Fibroblast of lung (primary cell): ENCODE measurements at places on chromosomes 7 and 10.

DNA sequence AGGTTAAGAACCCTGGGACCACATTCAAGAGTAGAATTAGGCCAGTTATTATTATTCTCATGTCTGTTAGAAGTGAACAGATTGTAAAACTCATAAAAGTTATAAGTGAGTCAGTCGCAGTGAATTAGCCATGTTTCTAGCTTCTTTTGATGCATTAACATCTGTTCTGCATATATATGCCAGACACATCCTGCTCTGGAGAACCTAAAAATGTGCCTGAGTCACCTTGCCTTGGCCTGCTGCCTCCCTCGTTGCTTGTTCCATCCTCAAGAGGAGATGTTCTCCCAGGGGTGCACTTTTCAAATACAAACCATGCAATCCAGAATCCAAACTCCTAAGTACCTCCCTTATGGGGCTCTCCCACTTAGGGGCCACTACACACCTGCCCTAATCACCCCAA lies 14.8 kb downstream of the TSPAN12 start:
- no peaks in the 10 kb centered on the region for H3K27me3 ChIP-seq
- no peaks in the 10 kb centered on the region for H3K36me3 ChIP-seq
- no peak overlapping the region for H3K4me3 ChIP-seq
- H3K27ac ChIP-seq, result no peak overlapping the region

DNA sequence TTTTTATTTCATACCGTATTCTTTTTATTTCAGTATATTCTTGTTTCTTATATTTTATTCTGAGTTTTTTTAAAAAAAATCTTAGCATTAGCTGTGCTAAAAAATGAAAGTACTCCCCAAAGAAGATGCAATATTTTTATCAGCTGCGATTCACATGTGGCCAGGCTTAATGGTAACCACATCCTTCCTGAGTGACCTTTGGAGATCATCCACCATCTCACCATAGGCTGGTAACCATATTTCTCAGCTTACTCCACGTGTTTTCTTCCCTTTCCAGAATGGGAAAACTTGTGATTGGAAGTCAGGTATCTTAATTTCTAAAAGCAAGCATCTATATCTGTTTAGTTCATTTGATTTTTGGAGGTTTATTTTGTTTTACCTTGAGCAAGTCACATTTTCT lies 18.8 kb upstream of the LIPM start:
- no peaks in the 10 kb centered on the region for H3K36me3 ChIP-seq
- no peaks in the 10 kb centered on the region for H3K27me3 ChIP-seq
- H3K4me1 ChIP-seq, result no peaks in the 10 kb centered on the region
- H3K4me3 ChIP-seq, result no peak overlapping the region

GRCh38 chr10:26706936-26707335 lies 9.4 kb downstream of the PDSS1 start:
- no peaks in the 10 kb centered on the region for H3K27me3 ChIP-seq
- no peaks in the 10 kb centered on the region for H3K4me1 ChIP-seq
- no peak overlapping the region for H3K27ac ChIP-seq
- DNase-seq, result no peak

- H3K27ac ChIP-seq, result no peak overlapping the region
- H3K27me3 ChIP-seq, result no peaks in the 10 kb centered on the region
- no peaks in the 10 kb centered on the region for H3K36me3 ChIP-seq
- DNase-seq, result peak; percentile 56
- no peak overlapping the region for H3K4me3 ChIP-seq
- no peaks in the 10 kb centered on the region for H3K4me1 ChIP-seq
Observed at GRCh38 chr10:32349968-32350738, 3.2 kb upstream of the EPC1 start.

DNA sequence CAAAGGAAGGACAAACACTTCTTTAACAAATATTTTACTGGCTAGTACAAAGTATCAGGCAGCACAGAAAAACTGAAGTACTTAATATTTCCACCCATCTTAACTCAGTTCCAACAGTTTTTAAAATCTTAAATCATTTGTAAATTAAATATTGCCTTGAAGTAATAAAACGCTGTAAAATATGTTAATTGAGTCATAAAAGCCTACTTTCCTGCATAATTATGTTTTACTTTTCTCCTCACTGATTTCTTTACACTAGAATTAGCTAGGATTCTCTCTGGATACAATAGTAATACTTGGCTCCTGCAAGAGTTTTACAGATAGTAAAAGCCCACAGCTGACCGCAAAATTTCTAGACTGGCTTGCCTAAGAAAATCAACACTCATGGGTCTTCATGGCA lies 74.9 kb downstream of the SFMBT2 start:
- H3K27ac ChIP-seq, result no peak overlapping the region
- no peaks in the 10 kb centered on the region for H3K27me3 ChIP-seq
- no peaks in the 10 kb centered on the region for H3K4me1 ChIP-seq
- DNase-seq, result no peak

DNA sequence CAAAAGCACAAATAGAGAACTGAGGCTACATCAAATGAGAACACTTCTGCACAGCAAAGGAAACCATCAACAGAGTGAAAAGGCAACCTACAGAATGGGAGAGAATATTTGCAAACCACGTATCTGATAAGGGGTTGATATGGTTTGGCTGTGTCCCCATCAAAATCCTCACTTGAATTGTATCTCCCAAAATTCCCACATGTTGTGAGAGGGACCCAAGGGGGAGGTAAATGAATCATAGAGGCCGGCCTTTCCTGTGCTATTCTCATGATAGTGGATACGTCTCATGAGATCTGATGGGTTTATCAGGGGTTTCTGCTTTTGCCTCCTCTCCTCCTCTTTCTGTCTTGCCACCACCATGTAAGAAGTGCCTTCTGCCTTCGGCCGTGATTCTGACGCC lies 120.6 kb upstream of the FRMD4A start:
- DNase-seq, result no peak
- H3K36me3 ChIP-seq, result no peaks in the 10 kb centered on the region
- H3K4me1 ChIP-seq, result no peaks in the 10 kb centered on the region
- no peaks in the 10 kb centered on the region for H3K27me3 ChIP-seq
- H3K27ac ChIP-seq, result no peak overlapping the region
- no peak overlapping the region for H3K4me3 ChIP-seq

- H3K4me3 ChIP-seq, result no peak overlapping the region
- peak; percentile 23 for DNase-seq
- no peak overlapping the region for H3K27ac ChIP-seq
- no peaks in the 10 kb centered on the region for H3K36me3 ChIP-seq
- H3K4me1 ChIP-seq, result no peaks in the 10 kb centered on the region
Observed at GRCh38 chr7:118158766-118159165, 25.2 kb upstream of the LSM8 start.

DNA sequence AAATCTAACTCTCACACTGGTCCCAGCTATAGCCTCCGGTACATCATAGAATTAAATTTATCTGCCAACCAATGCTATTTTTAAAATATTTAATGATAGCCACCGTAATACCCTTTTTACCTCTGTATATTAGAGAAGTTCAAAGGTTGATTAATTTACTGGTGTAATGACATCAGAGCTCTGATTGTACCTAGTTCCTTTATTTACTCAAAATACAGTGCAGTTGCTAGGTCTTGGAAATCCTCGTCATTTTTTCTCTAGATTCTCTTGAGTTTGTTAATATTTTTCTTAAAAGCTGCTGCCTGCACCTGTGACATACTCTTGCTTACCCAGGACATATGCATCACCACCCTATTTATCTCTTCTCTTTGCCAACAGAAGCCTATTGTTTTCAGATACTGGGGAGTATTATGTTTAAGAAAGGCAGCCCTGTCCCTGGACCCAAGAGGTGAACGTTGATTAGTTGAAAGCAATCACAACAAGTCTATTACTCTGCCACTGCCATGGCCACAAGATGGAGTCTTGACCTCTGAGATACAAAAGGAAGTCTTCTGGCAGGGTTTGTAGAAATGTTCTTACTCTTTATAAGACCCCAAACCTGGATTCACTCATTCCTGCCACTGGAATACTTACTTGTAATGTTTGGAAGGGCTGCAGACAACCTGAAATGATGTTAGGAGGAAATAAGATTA lies 25.6 kb upstream of the TMEM26 start:
- H3K36me3 ChIP-seq, result no peaks in the 10 kb centered on the region
- no peak overlapping the region for H3K27ac ChIP-seq
- H3K27me3 ChIP-seq, result no peaks in the 10 kb centered on the region
- no peak overlapping the region for H3K4me3 ChIP-seq

DNA sequence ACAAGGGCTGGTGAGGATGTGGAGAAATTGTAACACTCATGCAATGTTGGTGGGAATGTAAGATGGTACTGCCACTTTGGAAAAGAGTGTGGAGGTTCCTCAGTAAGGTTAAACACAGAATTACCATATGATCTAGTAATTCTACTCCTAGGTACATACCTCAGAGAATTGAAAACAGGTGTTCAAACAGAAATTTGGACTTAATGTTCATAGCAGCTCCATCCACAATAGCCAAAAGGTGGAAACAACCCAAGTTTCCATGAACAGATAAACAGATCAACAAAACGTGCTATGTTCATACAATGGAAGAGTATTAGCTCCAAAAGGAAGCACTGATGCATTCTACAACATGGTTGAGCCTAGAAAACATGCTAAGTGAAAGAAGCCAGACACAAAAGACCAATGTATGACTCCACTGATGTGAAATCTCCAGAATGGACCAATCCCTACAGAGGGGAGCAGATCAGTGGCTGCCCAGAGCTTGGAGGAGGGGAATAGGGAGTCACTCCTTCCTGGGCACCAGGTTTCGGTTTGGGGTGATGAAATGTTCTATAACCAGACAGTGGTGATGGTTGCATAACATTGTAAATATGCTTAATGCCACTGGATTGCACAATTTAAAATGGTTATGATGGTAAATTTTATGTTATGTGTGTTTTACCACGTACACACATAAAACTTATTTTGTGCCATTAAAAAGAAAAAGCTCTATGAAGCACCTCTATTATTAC lies 5.7 kb upstream of the WDR86 start:
- no peaks in the 10 kb centered on the region for H3K4me1 ChIP-seq
- H3K27ac ChIP-seq, result no peak overlapping the region
- no peak overlapping the region for H3K4me3 ChIP-seq
- H3K36me3 ChIP-seq, result no peaks in the 10 kb centered on the region

DNA sequence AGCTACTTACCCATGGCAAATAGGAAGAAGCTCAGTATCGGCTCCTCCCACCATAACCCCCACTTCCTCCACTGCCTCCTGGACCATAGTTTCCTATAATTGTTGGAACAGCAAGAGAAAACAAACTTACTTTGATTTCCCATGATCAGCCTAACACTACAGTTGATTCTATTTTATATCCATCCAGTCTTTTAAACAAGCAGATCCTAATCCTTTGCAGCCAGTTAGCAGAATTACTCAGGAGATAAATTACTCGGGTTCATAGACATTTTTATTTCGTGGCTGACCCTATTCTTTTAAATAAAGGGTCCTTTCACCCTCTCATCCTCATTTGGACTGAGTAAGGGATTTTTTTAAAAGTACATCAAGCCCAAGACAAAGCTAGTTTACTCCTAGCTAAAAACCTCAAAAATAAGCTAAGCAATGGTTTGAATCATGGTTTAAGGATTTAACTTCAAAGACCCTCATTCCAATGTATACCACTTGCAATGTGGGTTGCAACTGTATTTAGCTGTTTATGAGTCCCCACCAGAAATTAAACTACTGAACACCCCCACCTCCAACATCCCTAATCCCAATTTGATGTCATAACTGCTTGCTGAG lies 8.0 kb downstream of the HNRNPA2B1 start:
- no peak overlapping the region for H3K4me3 ChIP-seq
- no peak for DNase-seq
- H3K27me3 ChIP-seq, result no peaks in the 10 kb centered on the region

DNA sequence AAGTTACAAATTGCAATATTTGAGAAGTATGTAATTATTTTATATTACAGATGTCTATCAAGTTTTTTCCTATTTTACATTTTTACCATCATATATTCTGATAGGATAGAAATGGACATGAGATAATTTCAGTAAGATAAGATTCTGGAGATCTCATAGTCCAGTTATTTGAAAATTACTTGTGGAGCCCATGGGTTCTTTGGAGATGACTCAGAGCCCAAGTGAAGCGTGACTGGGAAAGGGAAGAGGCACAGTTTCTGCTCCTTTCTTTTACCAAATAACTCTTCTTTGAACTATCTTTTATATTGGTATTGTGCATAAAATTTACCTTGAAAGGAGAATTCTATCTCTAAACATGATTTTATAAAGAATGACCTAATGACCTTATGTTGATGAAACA lies 2.4 kb downstream of the CD36 start:
- peaks cover 17% of the 10 kb centered on the region for H3K4me1 ChIP-seq
- no peaks in the 10 kb centered on the region for H3K36me3 ChIP-seq
- no peak overlapping the region for H3K4me3 ChIP-seq
- H3K27me3 ChIP-seq, result no peaks in the 10 kb centered on the region

- no peak overlapping the region for H3K4me3 ChIP-seq
- H3K36me3 ChIP-seq, result no peaks in the 10 kb centered on the region
- no peaks in the 10 kb centered on the region for H3K27me3 ChIP-seq
- no peaks in the 10 kb centered on the region for H3K4me1 ChIP-seq
Observed at GRCh38 chr7:138741453-138741735, 40.2 kb upstream of the SVOPL start.

- H3K36me3 ChIP-seq, result no peaks in the 10 kb centered on the region
- no peak for DNase-seq
- no peak overlapping the region for H3K4me3 ChIP-seq
- no peak overlapping the region for H3K27ac ChIP-seq
Observed at GRCh38 chr7:79810916-79811315, 323.7 kb upstream of the GNAI1 start.

DNA sequence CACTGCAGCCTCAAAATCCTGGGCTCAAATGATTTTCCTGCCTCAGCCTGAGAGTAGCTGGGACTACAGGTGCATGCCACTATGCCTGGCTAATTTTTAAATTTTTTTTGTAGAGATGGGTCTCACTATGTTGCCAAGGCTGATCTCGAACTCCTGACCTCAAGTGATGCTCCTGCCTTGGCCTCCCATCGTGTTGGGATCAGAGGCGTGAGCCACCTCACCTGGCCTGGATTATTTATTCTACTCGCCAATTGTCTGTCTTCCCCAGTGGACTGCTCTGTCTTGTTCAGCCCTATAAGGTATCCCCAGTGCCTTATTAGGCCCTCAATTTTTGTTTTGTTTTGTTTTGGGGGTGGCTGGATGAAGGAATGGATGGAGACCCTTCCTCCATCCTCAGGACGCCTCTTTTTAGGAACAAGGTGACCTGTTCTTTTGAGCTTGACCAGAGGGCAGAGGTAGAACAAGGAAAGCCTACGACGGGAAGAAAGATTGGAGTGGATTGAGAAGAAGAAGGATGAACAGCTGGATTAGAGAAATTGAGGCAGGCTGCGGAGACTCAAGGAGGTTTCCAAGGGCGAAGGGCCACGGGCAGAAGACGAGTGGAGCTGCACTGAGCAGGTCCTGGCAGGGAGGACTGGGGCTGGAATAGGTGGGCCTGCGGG lies 541 bp upstream of the DENND10 start:
- no peak overlapping the region for H3K4me3 ChIP-seq
- H3K36me3 ChIP-seq, result no peaks in the 10 kb centered on the region
- no peak for DNase-seq
- H3K27me3 ChIP-seq, result no peaks in the 10 kb centered on the region

- H3K27ac ChIP-seq, result no peak overlapping the region
- peaks cover 12% of the 10 kb centered on the region for H3K27me3 ChIP-seq
- peak overlapping the region; percentile 46 for H3K4me3 ChIP-seq
- no peaks in the 10 kb centered on the region for H3K4me1 ChIP-seq
Observed at GRCh38 chr10:116848944-116849247, 403 bp upstream of the ENO4 start.

GRCh38 chr7:24024276-24025068 lies 259.5 kb upstream of the NPY start:
- H3K36me3 ChIP-seq, result no peaks in the 10 kb centered on the region
- H3K27ac ChIP-seq, result no peak overlapping the region
- peak; percentile 18 for DNase-seq
- H3K4me3 ChIP-seq, result no peak overlapping the region
- no peaks in the 10 kb centered on the region for H3K4me1 ChIP-seq
